Upper lobe of left lung (tissue), 6 donors: ENCODE measurements at places on chromosomes 2 and 18.

- no peak for DNase-seq
These were observed 33.7 kb downstream of the ATP9B start for GRCh38 chr18:79102886-79103285.

DNA sequence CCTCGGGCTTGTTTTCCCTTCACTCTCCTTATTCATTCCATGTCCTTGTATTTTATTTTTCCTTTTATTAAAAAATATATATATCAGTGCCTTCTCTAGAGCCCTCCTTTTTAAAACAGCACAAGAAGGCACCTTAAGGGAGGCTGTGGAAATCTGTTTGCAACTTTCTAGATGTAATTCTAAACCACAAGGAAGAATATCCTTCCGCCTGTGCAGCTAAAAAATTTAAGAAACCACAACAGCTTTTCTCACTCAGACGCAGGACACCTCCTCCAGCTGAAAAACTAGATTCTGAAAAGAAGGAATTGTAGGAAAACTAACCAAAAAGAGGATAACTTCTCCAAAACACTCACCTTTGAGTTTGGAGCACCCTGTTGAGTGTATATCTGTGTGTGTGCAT is 142.2 kb downstream of the BCL11A start:
- no peak for DNase-seq

- DNase-seq = no peak
These were observed 100.0 kb upstream of the CXCR4 start for GRCh38 chr2:136217996-136218395.

- no peak for DNase-seq
These were observed 39.6 kb downstream of the DTNA start for GRCh38 chr18:34749721-34750120.

DNA sequence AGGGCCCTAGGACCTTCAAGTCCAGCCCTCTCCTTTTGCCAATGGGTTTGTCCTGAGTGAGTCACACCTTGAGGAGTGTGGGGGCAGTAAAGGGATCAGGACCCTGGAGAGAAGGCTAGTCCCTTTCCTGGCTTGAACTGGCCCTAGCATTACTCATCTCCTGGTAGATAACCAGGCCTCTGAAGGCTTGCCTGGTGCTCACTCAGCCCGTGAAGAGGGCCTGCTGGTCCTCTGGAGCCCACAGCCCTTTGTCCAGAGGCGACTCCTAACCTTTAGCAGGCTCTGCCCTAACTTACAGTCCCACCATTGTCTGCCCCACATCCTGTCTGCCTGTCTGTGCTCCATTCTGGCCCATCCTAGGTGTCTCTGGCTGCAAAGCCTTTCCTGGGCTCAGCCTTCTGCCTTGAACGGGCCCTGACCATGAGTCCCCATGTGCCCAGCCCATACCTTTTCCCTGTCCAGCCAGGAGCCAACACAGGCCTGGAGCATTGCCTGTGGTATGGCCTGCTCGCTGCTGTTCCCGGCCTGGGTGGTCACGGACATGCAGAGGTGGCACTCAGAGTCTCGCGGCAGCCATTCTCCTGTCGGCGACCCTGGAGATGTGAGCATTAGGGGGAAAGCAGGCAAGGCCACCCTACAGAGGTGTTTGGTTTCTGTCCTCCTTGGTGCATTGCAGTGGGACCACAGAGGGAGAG is 5.0 kb downstream of the SFTPB start:
- DNase-seq = peak; percentile 59

DNA sequence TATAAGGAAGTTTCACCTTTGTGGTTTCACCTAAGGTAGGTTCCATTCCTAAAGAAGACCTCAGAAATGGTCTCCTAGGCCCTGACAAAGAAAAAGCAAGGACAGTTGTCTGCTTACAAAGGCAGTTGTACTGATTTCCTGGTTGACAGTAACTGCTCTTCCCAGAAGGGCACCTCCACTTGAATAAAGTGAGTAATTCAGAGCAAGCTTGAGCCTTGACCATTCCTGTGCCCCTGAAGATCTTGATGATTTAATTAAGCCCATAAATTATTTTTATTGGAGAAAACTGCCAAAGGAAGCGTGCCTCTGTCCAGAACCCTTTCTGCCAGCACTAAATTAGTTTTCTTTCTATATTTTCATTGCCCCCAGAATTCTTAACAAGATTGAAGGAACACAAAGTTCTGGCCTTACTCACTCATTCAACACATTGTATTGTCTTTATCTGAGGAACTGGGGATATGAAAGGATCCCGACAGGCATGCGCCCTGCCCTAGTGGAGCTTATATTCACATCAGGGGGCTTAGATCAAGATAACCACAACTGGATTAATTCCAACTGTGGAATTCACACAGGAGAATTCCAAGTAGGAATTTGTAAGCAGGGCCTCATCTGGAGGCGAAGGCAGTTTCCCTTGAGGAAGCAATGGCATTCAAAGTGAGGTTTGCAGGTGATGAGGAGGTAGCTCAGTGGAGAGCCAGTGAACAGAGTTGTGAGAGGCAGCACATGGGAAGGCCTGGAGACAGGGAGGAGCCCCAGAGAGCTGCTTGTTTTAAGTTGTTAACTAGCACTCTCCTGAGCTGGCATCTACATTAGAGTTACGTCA is 21.2 kb downstream of the PTRHD1 start:
- DNase-seq = no peak

DNA sequence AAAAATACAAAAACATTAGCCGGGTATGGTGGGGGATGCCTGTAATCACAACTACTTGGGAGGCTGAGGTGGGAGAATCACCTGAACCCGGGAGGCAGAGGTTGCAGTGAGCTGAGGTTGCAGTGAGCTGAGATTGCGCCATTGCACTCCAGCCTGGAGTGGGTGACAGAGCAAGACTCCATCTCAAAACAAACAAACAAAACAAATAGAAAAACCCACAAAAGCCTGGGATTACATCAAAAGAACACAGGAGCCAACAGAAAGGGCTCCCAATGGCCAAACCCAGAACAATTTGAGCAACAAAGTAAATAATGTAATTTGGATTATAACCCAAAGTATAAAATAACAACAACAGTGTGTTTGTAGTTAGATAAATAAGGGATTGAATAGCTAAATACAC is 159.8 kb downstream of the UXS1 start:
- no peak for DNase-seq

- no peak for DNase-seq
These were observed 504.7 kb downstream of the KCNJ3 start for GRCh38 chr2:155203178-155203577.

DNA sequence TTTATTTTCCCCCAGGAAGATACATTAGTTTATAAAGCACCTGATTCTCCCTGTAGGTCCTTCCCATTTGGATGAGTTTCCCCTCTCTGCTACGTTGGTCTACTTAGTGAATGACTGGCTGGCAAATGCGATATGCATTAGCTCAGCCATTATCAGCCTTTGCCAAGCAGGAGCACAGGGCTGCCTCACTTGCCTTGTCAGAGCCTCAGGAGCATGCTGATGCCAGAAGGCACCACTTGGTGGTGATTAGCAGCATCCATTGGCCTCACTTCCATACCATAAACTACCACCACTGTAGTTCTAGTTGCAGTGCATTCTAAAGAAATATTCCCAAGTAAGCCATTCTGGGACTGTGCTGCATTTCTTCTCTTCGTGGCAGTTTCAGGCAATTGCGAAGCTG is 442.8 kb upstream of the CHST9 start:
- DNase-seq = no peak

DNA sequence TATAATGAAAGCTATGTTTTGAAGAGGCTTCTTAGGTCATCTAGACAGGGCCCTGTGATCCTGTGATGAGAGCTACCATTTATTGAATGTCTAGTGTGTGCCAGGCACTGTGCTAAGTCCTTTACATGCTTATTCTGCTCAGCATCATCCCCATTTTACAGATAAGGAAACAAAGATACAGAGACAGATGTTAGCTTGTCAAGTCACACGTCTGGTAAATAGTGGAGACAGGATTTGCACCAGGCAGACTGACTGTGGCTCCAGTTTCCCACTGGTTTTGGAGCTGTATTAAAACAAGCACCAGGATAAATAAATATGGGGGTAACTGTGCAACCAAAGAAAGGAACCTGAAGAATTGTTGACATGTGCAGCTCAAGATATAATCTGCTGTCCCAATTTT is 19.2 kb upstream of the EML6 start:
- no peak for DNase-seq

DNA sequence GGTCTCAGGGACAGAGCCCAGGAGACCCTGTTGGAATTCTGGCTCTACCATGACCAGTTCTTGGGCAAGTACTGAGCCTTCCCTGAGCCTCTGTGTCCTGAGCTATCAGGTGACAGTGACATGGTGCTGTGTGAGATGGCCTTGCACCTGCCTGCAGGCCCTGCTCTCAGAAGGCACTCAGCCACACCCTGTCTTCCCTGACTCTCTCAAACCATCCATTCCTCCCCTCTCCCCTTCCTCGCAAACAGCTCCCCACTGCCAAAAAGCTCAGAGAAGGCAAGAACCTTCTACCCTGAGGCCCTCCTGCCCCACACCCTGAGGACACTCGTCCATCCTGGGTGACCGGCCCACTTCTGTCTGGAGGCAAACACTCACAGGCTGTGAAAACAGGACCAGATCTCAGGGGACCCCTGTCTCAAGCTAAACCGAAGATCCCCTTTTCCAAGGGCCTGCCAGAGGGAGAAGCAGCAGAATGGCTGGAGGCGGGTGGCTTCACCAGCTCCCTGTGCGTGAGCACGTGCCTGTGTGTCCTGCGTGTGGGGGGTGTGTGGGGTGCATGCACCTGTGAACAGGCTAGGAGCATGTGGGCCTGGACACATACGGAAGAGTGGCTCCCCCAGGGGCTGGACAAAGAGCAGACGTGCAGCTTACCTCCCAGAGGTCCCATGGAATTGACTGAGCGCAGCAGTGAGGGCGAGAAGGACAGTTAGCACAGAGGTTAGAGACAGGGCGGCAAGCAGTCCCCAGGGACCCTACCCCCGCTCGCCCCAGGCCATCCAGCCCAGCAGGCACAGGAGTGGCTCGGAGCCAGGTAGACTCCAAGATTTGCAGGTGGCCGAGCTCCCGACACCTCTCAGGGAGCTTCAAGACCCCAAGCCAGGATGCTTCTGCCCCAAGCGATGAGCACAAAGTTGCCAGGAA is 53.9 kb downstream of the BIN1 start:
- peak; percentile 66 for DNase-seq

DNA sequence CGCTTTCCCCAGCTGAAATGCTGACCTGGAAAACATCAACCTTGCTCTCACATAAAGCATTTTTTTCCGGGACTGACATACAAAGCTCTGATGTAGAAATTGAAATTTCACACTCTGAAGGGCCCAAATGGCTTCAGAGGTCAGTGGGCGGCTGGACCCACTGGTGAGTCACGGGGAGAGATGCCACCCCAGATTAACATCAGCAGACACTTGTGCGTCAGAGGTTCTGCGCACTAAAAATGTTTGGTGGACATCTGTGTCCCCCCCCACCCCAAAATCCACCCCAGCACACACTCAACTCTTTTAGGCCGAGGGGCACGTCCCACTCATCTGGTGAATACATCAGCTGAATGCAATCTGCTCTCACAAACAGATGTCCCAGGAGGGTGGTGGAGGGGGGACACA is 208.9 kb downstream of the ASB1 start:
- DNase-seq = no peak

DNA sequence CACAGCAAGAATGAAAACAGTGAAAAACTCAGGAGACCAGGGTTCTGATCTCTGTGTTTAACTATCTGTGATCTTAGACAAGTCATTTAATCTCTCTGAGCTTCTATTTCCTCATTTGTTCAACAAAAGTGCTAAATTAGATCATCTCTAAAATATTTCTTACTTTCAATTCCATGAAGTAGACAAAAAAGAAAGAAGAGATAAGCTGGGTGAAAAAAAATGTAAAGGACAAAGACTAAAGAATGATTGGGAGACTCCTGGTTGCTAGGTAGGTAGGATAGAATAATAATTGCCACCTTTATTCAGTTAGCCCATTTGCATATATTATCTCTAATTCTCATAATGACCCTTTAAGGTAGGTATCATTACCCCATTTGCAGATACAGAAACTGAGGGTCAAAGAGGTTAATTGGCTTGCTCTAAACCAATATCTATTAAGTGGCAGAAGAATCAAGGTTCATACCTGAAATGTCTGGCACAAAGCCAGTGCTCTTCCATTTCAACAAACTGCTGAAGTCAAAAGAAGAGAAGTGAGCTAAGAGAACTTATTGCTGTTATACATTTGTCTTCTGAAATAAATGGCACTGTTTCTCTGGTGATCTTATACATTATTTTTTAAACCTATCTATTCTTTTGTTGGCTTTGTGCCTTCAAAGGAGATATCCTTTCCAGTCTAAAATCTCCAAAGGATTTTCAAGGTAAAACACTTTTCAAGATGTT is 141.7 kb downstream of the OTX1 start:
- DNase-seq = no peak

DNA sequence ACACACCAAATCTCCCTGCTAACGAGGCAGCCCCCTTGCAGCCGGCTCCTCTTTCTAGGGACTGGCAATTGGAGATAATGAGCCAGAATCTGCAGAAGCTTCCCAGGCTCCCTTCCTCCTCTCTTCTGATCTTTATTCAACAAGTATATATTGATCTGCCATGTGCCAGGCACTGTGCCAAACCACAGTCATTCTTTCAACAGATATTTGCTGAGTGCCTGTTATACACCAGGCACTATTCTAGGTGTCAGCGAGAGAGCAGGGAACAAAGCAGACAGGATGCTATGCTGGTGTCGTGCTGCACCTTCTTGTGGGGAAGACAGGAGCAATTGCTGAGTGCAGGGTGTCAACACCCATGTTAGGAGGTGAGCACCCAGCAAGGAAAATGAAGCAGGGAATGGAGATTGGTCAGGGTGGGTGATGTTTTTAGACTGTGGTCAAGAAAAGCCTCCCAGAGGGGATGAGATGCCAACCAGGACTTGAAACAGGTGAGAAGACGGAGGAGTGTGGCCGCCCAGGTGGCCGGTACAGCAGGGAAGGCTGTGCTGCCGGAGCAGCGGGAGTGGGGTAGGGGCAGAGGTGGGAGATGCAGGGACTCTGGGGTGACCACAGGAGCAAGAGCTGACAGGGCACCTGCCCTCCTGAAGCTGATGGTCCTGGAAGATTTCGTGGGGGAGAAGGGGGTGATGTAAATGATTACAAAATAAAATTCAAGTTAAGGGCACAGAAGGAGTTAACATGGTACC is 307.6 kb upstream of the RAB12 start:
- DNase-seq = no peak

- no peak for DNase-seq
These were observed 23.3 kb downstream of the GLS start for GRCh38 chr2:190903693-190904450.

DNA sequence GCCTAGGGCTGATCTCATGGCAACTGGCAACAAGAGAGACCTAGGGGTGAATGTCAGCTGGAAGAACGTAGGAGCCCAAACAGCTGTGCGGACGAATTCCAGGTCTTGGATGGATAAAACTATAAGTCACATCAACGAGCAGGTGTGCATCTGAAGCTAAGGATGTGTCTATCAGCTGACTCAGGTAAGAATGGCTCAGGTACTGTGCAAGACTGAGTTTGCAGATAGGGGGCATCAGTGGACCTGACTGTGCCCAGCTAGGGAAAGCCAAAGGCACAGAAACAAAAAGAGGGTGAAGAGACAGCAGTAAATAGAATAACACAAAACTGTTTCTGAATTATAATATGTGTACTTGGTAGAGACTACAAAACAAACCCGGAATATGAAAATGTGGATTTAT is 357.3 kb downstream of the ZEB2 start:
- DNase-seq = no peak
